ENCODE measurements at places on chromosomes 11 and 22. TPM values are rescaled to one million over a fixed set of nuclear protein-coding genes. Genes with fewer than 3 reads are reported as not detected.

DNA sequence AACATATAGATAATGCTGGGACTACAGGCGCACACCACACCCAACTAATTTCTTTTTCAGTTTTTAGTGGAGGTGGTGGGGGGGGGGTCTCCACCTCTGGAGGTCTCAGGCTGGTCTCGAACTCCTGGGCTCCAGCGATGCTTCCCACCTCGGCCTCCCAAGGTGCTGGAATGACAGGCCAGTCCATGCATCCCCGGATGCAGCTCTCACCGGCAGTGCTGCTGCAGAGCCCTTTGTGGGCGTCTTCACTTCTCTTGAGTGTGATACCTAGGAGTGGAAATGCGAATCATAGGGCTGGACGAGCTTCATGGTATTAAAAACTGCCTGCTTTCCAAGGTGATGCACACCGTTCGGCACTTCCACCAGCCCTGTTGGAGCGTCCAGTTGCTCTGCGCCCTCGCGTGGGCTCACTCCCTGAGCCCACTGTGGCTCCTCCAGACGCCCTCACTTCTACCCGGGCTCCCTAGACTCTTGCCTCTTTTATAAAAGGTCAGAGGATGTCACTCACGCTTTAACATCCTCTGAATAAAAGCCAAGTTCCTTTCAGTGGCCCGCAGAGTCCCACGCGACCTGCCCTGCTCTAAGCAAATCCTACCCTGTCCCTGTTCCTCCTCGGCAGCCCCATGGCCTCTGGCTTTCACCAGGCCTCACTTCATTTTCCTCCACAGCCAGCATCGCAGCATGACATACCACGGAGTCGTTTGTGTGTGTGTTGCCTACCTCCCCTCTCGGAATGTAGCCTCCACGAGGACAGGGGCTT lies 837 bp upstream of the BID start:
- no peak for DNase-seq

GRCh38 chr11:7600205-7600775 lies 73.0 kb downstream of the CYB5R2 start:
- peak; percentile 59 for DNase-seq

DNA sequence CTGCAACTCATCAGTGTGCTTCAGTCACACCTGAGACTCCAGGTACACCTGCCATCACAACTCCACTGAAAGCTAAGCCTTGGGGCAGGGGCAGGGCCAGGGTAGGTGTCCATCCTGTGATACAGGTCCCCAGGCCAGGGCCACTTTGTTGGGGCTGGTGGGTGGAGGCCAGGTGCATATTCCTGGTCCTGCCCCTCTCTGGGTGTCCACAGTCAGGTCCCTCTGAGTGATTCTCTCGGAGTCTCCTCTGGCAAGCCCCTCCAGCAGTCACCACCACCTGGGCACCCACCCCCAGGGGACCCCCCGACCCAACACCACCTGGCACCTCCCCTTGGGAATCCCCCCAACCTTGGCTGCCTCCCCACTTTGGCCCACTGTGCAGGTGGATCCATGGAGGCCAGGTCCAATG lies 9.5 kb upstream of the ACR start:
- no peak for DNase-seq

SLC17A6 gene
- total RNA-seq: not detected

- no peak for DNase-seq
Measured at GRCh38 chr11:102920118-102920684, 35.3 kb downstream of the MMP13 start.

DNA sequence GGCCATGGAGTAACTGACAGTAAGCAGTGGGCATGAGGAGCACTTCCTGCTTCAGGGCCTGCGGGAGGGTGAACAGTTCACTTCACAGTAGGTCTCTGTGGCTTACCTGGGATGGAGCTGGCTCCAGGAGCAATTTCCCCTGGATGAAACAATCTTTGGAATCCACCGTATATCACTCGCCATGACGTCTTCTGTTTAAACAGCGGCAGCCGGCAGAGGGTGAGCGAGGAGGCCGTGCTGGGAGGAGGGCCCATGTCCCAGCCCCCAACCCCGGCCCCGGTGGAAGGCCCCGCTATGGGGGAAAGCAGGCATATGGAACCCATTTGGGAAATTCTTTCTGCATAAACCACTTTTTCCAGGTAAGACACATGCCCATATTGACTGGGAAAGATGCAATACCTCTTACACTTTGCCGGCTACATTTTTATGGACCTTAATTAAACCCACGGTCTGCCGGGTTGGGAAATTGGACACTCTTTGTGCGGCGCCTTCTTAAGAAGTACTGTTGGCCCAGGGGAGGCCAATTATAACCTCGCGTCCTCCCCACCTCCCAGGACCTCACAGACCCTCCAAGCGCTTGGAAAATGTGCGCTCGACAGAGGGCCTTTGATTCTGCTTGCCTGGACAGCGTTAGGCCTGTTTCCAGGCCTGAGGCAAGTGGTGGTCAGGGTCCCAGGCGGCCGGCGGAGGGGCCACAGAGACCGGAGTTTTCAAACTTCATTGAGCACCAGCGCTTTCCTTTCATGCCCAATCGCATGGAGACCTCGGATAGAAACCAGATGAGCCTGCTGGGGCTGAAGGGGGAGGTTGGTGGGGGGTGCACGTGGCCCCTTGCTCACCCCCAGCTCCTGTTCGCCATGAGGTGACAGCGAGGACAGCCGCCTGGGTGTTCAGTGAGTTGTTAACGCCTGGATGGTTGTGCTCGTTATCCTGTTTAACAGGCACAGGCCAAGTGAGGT lies 40.4 kb downstream of the SMIM38 start:
- DNase-seq: no peak

DNA sequence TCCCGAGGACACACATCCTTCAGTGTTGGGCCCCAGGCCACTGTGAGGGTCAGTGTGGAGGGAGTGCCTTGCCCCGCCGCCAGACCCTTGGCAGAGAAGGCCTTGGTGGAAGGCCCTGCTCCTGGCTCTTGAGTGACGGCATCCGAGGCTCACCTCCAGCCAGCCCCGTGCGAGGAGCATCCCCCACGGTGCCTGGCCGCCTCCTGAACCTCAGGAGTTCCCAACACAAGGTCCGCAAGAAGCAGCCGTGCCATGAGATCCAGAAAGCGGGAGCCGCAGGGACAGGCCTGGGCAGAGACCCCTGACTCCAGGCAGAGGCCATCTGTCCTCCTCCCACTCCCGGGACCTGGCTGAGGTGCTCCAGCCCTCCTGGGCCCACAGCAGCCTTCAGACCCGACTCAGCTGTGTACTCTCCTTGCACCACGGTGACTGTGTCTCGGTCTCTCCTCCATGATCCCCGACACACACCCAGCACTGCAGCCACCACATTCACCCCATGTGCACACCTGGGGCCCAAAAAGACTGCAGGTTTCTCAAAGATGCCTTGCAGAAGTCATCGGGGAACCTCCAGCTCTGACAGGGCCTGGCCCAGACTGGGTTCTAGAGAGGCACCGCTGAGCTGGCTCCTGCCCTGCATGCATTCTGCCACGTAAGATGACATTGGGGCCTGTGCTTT lies 870.2 kb downstream of the BRD1 start:
- DNase-seq: peak; percentile 24

POU2F3 gene
- total RNA-seq: not detected

GRCh38 chr11:119315131-119316015 lies 1.6 kb downstream of the MCAM start:
- DNase-seq: peak; percentile 82

MICAL2 gene
- 130 TPM for total RNA-seq

GAB4 gene
- not detected for total RNA-seq

CBLIF gene
- total RNA-seq: 1,608 TPM

GRCh38 chr22:36940676-36941075 lies 27.2 kb downstream of the CSF2RB start:
- DNase-seq: no peak

DNA sequence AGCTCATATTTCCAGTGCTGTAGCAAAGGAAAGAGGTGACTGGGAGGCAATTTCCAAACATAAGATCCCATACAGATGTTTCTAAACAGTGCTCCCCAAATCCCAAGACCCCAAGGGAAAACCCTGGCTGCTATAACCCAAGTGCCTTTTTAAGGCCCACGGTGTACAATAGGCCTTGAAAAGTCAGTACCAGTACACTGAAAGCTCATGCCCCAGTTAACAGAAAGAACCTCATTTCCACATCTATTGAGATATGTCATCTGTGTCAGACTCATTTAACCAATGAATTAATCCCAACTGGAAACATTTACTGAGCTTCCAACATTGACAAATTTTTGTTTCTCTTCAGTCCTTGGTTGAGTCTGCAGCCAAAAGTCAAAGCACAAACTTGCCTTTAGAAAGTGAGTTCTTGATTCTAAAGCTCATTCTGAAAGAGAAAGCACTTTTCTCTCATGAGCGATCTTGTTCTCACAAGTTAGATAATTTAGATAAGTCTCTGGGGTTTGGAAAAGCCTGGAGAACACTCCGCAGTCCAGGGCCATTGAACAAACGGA lies 239.8 kb upstream of the ARHGAP20 start:
- DNase-seq: peak; percentile 23

P2RX6 gene
- total RNA-seq: not detected

DNA sequence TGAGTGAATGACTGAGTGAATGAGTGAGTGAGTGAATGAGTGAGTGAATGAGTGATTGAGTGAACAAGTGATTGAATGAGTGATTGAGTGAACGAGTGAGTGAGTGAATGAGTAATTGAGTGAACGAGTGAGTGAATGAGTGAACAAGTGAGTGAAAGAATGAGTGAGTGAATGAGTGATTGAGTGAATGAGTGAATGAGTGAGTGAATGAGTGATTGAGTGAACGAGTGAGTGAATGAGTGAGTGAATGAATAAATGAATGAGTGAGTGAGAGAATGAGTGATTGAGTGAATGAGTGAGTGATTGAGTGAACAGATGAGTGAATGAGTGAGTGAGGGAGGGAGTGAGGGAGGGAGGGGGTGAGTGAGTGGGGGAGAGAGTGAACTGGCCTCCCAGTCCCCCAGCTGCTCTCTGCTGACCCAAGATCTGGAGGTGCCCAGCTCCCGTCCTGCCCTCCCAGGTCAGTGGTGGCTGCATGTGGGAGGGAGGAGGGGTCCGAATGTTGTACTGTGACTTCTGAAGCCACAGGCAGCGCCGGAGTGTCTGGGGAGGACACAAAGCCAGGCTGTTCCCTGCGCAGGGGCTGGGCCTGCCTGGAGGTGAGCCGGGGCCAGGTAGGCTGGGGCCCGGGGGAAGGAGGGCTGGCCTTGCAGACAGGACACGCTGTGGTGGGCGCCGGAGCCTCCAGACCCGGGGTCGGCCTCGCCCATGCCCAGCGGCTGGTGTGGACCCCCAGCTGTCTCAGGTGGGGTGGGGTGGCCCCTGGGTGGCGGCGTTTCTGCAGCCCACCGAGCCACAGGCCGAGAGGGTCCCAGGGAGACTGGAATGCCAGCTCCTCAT lies 17.8 kb upstream of the PIM3 start:
- DNase-seq: no peak

DNA sequence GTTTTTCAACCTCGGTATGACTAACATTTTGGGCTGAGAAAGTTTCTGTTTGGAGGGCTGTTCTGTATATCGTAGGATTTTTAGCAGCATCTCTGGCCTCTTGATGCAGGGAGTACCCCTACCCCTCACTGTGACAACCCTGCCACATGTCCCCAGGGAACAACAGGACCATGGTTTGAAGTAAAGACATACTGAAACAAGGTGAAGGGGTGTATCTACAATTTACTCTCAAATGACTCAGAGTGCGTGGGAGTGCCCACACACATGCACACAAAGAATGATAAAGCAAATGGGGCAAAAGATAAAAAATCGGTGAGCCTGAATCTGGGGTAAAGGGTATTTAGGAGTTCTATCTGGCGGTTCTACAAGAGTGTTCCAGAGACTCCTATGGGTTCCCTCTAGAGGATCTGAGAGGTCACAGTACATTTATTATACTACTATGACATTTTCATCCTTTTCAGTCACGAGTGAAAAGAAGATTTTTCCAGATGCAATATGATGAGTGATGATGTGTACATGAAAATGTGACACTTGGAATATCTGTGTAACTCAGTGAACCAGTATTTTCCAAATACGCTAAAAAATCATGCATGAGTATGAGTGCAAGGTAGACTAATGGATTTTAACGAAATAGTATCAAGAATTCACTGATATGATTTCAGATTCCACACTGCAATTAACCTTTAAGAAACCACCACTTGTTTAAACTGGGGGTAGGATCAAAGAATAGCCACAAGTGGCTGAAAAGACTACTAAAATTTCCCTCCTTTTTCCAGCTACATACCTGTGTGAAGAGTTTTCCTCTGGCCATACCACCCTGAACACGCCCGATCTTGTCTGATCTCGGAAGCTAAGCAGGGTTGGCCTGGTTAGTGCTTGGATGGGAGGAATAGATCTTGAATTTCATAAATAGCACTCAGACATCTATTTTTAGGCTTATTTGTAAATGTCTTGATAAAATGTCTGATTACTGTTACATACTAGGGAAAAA lies 56.3 kb upstream of the YPEL1 start:
- DNase-seq: no peak

COA4 gene
- 42.0 TPM for total RNA-seq

- no peak for DNase-seq
Measured at GRCh38 chr11:70519117-70519516, 120.8 kb downstream of the CTTN start.

- no peak for DNase-seq
Measured at GRCh38 chr11:56251954-56252353, at the start of gene OR5T3. Gene OR5T3 (plus strand): TSS chr11:56252254. CDS start chr11:56252254, 0 bp downstream.

C11orf97 gene
- not detected for total RNA-seq

DNA sequence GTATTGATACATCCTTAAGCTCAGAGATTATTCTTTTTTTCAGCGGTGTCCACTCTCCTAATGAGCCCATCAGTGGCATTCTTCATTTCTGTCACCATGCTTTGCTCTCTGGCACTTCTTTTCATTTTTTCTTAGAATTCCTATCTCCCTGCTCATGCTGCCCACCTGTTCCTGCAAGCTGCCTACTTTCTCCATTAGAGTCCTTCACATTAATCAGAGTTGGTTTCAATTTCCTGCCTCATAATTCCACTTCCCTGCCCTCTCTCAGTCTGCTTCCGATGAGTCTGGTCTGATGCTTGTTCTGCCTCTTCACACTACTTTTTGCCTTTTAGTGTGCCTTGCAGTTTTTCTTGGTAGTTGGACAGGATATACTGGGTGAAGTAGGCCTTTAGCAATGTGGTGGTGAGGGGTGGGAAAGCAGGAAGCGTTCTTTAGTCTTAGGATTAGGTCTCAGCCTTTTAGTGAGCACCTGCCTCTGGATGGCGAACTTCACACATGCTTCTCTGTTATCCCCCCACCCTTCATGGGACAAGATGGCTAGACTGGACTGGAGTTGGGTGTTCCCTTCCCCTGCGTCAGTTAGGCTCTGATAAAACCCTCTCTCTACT lies 53.6 kb downstream of the CECR2 start:
- no peak for DNase-seq

- peak; percentile 74 for DNase-seq
Measured at GRCh38 chr22:40190501-40190900, 12.8 kb downstream of the TNRC6B start.

DNA sequence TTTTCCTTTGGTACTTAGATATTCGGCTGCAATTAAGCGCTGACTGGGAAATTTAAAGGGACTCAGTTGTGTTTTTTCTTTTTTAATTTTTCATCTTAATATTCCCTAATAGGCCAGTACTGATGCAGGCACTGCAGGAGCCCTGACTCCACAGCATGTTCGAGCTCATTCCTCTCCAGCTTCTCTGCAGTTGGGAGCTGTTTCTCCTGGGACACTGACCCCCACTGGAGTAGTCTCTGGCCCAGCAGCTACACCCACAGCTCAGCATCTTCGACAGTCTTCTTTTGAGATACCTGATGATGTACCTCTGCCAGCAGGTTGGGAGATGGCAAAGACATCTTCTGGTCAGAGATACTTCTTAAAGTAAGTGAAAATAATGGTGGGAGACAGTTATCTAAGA lies 3.8 kb downstream of the YAP1 start:
- DNase-seq: no peak

GRCh38 chr11:66188580-66188979 lies 79.9 kb upstream of the RAB1B start:
- no peak for DNase-seq

GRCh38 chr11:68724293-68724692 lies 27.0 kb downstream of the TESMIN start:
- no peak for DNase-seq
